Stimulated activated CD4-positive, alpha-beta T cell treated with anti-CD3 and anti-CD28 coated beads, TNF-alpha, amount 100 ng/mL, for 4 hours (primary cell): ENCODE measurements at places on chromosomes 5 and 9.

DNA sequence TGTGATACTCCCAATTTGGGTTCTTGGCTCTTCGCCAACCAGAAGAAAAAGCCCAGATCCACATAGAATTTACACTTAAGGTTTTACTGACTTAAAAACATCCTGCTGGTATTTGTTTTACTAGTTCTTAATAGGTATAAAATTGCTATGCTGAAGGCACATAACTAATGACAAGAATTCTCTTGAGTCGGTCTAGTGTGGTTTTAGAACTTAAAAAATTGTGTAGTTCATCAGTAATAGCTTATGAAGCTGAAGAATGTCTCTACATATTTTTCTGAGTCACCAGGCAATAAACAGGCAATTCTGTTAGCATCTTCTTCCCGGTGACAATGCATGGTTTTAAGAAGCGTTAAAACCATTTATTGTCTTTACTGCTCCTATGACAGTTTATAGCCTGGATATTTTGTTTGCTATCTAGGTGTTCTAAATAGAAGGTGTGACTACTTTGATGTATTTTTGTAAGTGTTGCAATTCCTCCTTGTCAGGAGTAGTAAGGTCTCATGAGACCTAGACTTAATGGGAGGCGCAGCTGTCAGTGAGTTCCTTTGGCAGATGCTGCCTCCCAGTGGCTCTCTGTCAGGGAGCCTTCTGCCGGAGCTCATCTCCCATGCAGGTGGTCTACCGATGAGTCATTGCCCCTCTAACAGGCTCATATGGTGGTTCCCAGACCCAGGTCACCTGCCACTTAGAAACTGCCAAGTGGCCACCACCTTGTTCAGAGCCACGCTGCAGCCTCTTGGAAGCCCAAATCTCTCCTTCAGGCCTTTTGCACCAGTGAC is 173.8 kb downstream of the MAST4 start:
- no peak for DNase-seq

DNA sequence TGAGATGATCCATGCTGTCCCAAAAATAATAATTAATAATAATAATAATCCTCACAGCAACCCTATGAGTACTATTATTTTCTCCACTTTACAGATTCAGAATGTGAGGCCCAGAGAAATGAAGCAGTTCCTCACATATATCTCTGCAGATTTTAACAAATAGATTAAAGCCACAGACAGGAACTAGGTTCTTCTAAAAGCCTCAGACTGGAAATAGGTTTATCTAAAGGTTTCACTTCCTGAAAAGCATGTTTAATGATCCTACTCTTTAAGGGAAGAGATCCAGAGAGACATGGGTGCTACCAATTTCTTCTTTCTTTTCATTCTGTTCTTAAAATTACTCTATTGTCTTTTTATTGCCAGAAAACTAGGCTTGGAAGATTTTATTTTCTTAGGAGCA is 1079.4 kb upstream of the COX7C start:
- DNase-seq = no peak

GRCh38 chr5:10525124-10525495 is 38.8 kb upstream of the ANKRD33B start:
- no peak for DNase-seq

- no peak for DNase-seq
Measured at GRCh38 chr5:163758283-163758711, 252.9 kb downstream of the MAT2B start.

DNA sequence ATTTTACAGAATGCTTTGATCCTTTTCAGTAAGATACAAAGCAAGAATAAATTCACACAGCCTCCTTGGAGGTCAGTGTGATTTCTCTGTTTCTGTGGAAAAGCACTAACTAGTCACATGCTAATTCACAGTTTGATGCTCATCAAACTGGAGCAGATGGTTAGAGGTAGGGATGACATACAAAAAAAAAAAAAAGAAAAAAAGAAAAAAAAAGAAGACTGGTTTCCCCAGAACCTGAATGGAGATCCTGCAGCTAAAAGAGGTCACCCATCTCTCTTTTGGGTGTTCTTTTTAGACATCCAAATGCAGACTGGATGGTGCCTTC is 123.7 kb upstream of the ANKRD55 start:
- no peak for DNase-seq

GRCh38 chr9:112872019-112872418 is 18.7 kb downstream of the SLC46A2 start:
- no peak for DNase-seq

GRCh38 chr5:145991044-145991575 is 54.7 kb downstream of the SH3RF2 start:
- no peak for DNase-seq

- no peak for DNase-seq
Measured at GRCh38 chr9:36770025-36770424, 197.3 kb downstream of the MELK start.

GRCh38 chr5:60674251-60675069 is 25.5 kb downstream of the DEPDC1B start:
- no peak for DNase-seq

DNA sequence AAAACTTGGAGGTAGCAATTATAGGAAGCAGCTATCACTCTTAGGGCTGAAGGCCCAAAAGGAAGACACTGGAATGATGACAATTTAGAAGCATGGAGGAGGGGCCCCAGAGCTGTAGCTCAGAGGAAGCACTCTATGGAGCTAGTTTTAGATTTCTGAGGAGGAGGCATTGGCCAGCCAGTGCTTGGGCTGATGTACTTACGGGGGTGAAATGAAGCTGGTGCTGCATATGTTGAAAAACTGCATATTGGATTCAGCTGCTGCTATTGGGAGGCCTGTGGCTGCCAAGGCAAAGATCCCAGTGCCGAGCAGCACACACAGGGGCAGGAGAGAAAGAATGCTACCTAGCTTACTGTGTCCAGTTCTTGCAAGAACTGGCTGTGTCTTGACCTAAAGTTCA is 53.9 kb upstream of the HMHB1 start:
- DNase-seq = no peak

- no peak for DNase-seq
Measured at GRCh38 chr5:160011471-160011870, 2.5 kb downstream of the TTC1 start.

GRCh38 chr5:21397693-21398092 is 1409.7 kb upstream of the CDH18 start:
- no peak for DNase-seq

GRCh38 chr9:29198861-29199260 is 1625.6 kb upstream of the C9orf72 start:
- DNase-seq = no peak

DNA sequence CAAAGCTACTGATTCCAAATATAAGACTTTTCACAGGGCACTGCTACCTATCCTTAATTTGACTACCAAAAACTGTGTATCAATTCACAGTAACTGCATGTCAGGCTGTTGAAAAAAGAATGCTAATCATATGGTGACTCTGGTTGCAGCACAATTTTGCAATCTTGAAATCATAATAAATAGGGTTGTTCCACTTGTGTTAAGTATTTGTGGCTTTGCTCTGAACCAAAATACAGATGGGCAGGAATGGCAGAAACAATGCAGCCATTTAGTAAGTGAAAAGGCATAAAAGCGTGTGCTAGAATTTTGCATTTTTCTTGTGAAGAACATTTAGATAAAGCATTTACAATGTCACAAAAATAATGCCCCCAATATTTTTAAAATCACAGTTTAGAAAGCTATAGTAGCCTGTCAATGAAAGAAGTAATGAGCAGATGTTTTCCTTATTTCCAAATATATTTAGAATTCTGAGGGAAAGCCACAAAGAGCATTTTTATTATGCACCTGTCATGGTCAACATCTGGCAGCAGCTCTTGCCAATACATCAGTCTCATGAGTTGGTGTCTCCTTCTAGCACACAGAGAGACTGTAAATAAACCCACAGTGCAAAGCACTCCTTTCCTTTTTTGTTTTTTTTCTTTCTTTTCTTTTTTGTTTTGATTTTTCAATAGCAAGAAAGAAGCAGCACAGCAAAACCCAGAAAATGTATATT is 54.8 kb upstream of the PAM start:
- no peak for DNase-seq

- no peak for DNase-seq
Measured at GRCh38 chr5:109922381-109922995, 232.8 kb downstream of the MAN2A1 start.

DNA sequence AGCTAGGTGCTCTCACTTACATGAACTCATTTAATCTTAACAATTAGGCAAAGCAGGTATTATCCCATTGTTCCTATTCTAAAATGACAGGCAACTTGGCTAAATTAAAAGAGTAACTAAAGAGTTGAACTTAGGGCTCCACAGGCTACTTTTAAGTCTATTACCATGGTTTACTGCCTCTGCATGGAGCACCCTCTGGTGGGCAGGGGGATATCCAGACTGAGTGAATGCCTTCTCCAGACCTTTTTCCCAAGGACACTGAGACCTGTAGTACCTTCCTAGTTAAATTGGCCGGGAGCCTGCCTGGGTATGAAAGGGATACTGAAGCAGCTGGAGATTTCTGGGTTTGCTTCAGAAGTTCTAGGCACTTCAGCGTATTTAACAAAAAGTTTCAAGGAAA is 238.1 kb downstream of the ELAVL2 start:
- no peak for DNase-seq

- DNase-seq = no peak
Measured at GRCh38 chr9:75692309-75692708, 198.2 kb upstream of the PCSK5 start.

GRCh38 chr9:121277518-121278295 is 9.7 kb downstream of the GSN start:
- no peak for DNase-seq

- DNase-seq = no peak
Measured at GRCh38 chr9:108535526-108535925, 320.3 kb downstream of the ACTL7B start.

GRCh38 chr5:31291323-31291854 is 97.9 kb downstream of the CDH6 start:
- no peak for DNase-seq

GRCh38 chr5:136246122-136246521 is 53.2 kb upstream of the SMIM32 start:
- no peak for DNase-seq

DNA sequence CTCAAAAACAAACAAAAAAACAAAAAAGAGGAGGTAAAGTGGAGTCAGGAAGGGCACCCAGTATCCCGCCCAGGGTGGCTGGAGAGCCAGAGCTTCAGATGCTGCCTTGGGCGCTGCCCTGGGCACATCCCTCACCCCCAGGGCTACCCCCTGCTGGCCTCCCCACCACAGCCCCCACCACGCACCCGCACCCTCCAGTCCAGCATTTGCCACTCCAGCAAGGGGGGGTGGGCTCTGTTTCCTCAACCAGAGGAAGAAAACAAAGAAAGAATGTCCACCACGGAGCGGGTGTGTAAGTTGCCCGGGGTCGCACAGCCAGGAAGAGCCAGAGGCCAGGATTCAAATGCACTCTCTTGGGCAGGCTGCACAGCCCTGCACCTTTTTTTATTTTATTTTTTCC is 86.1 kb downstream of the NTNG2 start:
- DNase-seq = no peak

DNA sequence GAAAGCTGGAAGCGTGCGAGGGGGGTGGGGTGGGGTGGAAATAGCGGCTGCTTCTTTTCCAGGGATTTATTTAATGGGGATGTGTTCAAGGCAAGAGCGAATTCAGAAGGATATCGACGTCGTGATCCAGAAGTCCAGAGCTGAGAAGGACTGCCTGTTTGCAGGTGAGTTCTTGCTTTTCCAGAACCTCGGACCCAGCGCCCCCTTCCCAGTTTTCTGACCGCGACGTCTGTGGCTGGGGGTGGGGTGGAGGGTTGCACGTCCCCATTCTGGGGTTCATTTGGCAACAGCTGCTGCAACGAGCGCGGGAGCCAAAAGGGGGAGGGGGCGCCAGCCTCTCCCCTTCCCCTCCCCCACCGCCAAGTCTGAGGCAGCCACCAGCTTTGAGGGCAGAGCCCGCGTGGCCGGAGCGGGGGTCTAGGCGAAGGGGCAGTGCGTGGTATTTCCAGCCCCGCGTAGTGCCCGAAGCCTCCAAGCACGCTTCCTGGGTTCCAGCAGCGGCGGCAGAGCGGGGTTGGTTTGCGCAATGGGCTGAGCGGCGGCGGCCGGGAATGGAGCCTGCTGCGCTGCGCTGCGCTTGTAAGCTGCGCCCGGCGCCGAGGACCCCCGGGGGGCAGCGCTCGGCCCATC is 701 bp downstream of the PARP8 start:
- DNase-seq = peak; percentile 22

- no peak for DNase-seq
Measured at GRCh38 chr5:40401284-40402006, 278.3 kb upstream of the PTGER4 start.

DNA sequence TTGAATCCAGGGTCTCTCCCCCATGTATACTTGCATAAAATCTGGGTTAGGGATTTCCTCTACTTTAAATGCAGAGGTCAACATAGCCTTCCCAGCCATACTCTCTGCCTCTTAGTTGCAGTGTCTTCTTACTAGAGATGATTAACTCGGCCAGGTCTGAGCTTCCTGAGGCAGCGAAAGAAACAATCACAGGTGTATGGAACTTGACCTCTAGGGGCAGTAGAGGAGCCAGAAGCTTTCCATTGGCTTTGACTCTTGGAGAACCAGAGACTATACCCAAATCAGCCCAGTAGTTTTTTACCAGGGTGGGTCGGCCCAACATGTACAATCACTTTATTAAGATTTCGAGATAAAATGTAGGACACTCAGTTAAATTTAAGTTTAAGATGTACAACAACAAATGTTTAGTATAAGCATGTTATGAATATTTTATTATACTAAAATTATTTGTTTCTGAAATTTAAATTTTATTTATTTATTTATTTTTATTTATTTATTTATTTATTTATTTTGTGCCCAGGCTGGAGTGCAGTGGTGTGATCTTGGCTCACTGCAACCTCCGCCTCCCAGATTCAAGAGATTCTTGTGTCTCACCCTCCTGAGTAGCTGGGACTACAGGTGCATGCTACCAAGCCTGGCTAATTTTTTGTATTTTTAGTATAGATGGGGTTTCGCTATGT is 48.0 kb upstream of the DMRT3 start:
- no peak for DNase-seq

- no peak for DNase-seq
Measured at GRCh38 chr9:74083681-74084433, 413.3 kb upstream of the RORB start.

DNA sequence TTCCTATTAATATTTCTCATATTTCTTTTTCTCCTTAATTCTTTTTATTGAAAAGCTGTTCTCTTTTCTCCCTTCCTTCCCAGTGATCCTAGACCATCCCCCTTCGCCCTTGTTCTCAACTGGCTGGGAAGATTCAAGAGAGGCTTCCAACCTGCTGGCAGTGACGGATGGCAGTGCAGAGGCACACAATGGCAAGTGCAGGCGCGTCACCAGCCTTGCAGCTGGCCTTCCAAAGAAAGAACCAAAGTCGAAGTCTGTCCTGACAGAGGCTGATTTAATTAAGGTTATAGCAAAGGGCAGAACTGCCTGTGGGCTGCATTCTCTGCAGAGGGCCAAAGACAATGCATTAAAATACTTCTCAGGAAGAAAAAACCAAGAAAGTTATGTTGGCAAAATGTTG is 7.4 kb downstream of the CEMIP2 start:
- DNase-seq = no peak

DNA sequence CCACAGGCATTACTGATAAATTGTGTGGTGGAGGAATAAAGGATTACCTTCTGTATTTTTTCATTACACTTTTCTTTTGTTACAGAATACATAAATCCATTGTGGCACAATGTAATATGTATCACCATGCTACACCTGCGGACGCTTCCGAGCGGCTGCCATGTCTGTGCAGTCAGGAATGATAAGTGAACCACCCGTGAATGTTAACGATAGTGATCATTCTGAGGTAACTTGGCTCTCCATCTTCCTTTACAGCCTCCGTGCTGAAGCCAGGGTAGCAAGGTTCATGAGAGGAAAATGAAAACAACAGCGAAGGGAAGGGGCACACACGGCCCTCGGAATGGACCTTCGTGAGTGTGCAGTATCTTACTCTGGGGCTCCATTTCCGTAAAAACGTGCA is 161.2 kb downstream of the MAPKAP1 start:
- DNase-seq = no peak

GRCh38 chr9:16460696-16461095 is 409.8 kb downstream of the BNC2 start:
- DNase-seq = no peak
